Stimulated activated CD8-positive, alpha-beta memory T cell treated with anti-CD3 and anti-CD28 coated beads, Interleukin-7, amount 100 ng/mL, for 1 hour (primary cell): ENCODE measurements at places on chromosomes 7 and 10.
A peak's percentile ranks its signal among the peaks of the same experiment; 100 is the strongest.

DNA sequence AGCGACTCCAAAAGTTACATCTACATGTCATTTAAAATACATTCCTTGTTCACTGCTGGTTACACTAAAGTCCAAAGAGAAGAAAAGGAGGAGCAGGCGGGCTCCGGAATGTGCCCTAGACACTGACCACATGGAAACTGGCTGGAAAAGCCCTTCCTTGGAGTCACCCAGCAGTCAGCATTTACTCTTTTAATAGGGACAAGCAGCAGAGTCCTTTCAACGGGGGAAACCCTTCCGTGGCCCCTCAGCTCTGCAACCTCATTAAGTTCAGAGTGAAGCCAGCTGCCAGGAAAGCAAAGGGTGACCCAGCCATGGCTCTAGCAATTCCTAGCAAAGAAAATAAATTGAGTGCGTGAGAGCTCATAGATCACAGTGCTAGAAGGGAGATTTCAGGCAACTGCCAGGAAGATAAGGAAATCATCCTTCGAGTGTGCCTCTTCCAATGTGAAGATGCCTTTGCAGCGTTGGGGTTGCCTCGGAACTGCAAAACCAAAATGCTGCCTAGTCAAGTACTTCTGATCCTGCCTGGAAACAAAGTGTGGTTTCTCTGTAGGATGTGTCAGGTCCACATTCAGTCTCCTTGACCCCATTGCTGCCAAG is 101.6 kb downstream of the SORBS1 start:
- DNase-seq = no peak

- DNase-seq = no peak
Observed at GRCh38 chr7:153398370-153398769, 638.8 kb downstream of the ACTR3B start.

DNA sequence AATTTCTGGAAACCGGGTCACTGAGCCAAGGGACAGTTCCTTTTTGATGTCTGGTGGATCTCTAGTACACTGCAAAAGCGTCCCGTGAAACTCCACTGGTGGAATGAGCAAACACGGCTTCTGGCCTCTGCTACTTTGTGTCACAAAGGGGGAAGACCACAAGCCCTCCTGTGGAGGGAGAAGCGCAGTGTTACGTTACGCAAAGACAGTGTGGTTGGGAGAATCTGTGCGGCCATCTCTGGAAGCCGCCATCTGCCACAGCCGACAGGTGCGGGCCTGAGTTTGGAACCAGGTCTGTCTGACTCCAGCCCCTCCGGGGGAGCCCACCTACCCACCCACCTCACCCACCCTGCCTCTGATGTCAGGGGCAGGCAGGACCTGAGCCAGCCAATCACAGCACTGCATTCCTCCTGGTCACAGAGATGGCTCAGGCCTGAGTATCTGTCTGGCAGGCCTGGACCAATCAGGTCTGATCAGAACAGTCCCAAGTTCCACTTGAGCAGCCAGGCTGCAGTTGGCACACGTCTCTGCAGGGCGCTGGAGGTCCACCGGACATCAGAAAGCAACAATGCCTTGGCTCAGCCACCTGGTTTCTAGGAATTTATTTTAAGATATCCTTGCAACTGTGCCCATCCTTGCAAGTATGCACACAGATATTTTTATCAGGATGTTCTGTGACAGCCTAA is 3.0 kb upstream of the CYP2W1 start:
- DNase-seq = no peak

- no peak for DNase-seq
Observed at GRCh38 chr10:78815702-78816334, 252.9 kb upstream of the ZMIZ1 start.

DNA sequence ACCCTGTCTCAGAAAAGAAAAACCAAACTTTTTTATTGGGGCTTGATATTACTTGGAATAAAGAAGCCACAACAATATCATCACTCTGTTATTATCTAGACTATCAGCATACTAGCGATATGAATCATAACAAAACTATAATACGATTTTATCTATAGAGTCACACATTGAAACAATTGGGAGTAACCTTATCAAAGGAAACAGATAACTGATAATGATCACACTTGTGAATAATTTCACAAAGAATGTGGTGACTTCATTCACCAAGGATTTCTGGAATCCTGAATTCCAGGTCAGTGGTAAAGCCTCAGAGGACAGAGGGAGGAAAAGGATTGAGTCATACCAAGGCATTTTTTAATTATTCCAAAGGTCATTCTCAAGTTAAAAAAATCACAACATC is 32.1 kb upstream of the NMT2 start:
- no peak for DNase-seq

DNA sequence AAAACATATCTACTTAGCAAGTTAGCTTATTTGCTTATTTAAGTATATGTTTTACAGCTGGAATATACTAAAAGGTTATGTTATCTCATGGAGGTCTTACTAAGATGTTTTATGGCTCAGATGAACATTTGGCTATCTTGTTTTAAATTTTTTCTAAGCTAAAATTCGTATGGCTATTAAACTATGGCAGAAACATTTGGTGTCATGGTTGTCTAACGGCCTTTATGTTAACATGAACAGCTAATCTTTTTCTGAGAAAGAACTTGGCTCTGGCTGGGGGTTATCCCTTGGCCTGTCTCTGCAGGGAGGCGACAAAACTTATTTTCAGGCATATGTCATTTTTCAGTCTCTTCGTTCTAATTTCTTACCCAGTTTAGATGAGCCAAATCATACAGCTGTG is 101.5 kb upstream of the MTPN start:
- DNase-seq = no peak

DNA sequence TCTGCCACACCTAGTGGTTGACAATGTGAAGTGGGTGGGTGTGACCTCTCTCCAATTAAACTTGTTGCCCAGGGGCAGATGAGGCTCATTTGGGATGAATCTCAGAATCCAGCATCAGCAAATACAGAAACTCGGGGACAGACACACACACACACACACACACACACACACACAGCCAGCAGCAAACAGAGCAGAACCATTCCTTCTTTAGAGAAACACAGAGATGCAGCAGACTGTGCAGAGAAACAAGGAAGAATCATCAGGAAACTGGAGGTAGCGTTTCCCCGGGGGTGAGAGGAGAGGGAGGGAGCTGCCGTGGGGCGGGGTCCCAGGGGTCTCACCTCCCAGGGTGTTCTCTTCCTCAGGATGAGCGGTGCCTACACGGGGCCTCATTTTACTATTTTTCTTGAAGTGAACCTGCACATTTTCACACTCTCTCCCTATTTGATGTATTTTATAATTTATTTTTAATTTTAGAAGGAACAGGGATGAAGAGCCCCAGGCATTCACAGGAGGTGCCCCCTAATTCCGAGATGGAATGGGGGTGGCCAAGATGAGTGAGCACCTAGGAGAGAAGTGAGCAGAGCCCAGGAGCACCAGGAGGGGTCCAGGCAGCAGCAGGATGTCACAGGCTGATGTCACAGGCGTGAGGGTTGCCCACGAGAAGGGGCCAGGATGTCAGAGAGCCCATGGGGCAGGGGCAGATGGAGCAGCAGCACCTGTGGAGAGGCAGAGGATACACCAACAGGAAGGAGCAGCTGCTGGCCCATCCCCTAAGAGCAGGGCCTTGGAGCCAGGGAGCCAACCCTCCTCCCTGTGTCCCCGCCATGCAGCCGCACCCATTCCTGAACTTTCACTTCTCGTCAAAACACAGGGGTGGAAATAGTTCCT is 85.3 kb upstream of the PPP2R2D start:
- no peak for DNase-seq

- DNase-seq = no peak
Observed at GRCh38 chr10:77866598-77866997, 60.0 kb downstream of the DLG5 start.

DNA sequence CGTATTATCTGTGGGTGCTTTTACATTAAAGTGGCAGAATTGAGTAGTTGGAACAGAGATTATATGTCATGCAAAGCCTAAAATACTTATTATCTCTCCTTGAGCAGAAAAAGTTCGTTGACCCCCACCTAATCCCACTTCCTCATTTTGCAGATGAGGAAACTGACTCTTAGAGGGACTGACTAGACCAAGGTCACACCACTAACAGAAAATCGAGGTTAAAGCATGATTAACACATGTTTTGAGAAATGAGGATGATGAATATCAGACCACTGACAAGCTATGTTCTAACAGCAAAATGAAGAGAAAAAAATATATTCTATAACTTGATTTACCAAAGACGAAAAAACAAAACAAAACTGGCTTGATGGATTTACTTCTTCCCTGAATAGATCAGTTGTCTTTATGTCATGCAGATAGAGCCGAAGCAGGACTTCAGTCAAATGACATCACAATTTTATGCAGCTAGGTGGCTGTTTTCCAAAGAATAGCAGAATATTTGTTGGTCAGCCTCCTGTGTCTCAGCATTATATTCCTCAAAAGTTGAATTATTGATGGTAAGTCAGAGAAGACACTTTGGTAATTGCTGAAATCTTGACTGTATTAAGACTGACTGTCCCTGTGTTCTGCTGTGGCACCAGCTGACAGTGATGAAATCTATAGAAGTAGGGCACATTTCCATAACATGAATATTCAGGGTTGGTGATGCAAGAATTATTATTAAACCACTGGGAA is 24.2 kb upstream of the SMIM30 start:
- DNase-seq = no peak

DNA sequence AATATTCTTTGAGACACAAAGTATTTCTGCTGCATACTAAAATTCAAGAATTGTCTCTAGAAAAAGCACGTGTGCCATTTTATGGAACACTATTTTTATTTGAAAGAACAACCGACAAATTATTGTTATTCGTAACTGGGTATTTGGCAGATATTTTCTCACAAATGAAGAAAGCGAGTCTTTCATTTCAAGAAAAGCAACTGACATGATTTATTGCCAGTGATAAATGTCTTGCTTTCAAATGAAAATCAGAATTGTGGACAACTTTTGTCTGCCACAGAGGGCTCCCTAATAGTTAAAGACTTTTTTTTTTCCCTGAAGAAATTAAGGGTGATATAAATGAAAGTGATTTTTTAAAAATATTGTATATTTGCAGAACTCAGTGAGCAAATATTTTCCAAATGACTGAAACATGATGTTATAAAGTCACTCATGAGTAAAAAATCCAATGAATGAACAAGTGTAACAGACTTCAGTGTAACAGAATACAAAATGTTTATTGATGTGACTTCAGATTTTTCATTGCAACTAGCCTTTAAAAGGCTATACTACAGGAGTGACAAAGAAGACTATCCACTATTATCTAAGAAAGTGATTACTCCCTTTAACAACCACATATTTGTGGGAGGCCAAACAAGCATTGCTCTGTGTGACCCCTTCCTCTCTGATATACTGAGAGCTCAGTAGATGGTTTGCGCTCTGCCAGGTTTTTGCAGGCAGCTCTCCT is 49.0 kb upstream of the SEMA3E start:
- DNase-seq = no peak

DNA sequence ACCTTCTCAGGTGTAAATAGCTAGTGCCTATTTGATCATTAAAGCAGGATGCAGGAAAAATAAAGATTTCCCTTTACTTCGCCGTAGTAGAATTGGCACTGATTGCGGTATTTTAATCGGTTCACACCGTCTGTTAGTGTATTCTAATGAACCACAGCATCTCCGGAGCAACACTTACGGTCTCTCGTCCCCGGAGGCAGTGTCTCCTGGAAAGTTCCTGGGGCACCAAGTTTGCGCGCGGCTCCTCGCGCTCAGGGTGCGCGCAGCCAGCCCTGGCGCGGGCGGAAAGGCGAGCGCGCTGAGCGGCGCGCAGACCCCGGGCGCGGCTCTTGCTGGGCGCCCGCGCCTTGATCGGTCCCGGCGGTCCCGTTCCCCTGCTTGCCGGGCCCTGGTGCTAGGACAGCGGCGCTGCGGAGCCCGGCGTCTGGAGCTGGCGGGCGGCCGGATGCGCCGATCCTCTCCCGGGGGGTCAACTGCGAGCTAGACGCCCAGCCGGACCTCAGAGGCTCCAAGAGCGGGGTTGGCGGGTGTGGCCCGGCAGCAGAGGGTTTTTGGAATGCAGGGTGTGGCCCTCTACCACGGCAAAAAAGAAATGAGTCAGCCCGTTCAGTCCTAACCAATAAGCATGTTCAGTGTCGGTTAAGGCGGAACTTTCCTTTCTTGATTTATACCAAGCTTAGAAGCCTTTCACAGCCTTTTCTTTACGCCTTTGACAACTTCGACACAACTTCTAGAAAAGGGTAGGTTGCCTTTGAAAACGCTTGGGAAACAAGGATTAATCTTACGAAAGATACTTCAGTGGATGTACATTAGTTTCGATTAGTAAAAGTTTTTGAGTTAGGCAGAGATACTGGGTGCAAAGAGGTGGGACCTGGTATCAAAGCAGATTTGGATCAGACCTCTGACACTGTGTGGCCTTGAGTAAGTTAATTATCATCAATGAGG is 166.8 kb upstream of the ASAH2 start:
- DNase-seq = peak; percentile 7

- DNase-seq = no peak
Observed at GRCh38 chr7:21754963-21755362, 190.7 kb downstream of the CDCA7L start.

DNA sequence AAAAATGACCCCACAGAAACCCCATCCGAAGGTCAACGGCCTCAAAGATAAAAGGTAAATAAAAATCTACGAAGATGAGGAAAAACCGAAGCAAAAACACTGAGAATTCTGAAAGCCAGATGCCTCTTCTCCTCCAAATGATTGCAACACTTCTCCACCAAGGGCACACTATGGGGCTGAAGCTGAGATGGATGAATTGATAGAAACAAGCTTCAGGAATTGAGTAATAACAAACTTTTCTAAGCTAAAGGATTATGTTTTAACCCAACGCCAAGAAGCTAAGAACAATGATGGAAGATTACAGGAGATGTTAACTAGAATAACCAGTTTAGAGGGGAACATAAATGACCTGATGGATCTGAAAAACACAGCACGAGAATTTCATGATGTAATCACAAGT is 127.8 kb downstream of the MACC1 start:
- DNase-seq = no peak

DNA sequence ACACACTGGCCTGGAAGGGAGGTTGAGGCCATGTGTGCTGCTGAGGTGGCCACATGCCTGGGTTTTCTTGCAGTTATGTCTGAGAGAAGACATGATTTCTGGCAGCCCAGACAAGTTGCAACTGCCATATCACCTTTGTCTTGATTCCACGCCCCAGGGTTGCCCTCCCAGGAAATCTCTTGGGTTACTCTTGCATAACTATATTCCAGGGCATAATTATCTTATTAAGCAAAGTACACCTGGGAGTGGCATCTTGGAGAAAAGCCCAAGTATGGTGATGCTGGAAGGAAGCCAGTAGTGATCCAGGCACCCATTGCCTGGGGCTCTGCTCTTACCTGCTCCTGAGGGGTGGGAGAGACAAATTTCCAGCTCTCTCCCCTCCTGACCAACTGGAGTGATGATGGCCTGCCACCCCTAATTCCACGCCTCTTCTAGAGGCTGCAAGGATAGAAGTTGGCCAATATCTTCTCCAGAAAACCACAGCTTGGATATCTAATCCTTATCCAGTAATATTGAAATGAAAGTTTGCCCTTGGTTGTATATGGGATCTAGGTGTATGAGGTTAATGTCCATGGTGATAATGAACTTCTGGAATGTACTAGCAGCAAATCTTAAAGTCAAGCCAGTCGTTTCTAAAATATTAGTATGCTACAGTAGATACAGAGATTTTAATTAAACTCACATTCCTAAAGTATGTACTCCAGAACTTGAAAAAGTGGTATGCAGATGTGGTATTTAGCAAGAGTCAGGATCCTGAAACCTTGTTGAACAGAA is 5.0 kb downstream of the AKR1B10 start:
- DNase-seq = no peak

- no peak for DNase-seq
Observed at GRCh38 chr10:93277360-93277759, 203.7 kb downstream of the CYP26A1 start.
